Effector memory CD4-positive, alpha-beta T cell (primary cell): ENCODE measurements at places on chromosomes 1 and 21.

DNA sequence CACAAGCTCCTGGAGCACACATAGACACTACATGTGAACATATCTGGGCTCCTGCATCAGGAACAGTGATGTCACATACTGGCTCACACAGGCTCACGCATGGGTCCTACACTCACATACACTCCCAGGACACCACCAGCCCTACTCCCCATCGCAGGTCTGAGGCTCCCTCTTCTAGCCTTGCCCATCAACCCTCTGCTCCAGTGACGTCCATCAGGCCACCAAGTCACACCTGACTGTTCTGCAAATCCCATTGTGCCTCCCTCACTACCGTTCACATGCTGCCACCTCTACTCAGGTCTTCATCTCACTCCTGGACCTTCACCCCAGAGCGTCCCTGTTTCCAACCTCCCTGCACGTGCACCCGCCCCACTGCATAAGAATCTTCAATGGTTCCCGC lies 18.1 kb downstream of the TFAP2E start:
- DNase-seq, result no peak

DNA sequence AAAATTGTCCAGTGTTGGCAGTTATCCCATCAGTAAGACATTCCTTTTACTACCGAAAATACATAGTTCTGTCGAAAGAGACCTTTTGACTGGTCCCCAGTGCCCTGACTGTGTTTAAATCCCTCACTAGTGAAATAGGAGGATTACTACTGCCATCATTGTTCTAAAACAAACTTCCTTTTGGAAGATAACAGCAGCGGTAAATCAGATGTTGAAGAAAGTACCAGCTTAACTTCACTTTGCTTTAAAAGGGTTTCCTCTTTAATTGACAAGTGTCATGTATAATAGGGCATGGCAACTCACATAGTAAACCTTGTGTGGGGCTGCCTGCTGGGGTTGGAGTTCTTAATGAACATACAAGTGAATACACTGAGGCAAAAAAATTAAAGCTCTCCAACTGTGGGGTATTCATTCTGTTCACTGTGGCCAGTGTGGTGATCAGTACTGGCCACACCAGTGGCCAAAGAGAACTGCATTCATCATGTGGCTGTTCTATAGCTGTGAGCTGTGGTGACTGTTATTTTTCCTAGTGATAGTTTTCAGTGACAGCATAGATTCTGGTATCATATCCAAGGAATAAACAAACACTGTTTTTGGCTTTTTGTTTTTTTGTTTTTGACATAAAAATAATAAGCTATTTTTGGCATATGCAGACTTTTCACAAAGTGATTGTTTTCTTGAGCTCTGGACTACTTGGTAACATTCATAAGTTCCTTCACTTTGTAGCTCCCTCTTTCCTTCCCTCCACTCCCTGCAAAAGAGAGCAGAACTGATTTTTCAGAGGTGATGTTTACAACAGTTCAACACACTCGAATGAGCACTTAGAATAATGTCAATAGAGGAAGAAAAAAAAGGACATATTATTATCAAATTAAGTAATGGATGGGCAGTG lies 74.5 kb downstream of the NFIA start:
- DNase-seq, result no peak

DNA sequence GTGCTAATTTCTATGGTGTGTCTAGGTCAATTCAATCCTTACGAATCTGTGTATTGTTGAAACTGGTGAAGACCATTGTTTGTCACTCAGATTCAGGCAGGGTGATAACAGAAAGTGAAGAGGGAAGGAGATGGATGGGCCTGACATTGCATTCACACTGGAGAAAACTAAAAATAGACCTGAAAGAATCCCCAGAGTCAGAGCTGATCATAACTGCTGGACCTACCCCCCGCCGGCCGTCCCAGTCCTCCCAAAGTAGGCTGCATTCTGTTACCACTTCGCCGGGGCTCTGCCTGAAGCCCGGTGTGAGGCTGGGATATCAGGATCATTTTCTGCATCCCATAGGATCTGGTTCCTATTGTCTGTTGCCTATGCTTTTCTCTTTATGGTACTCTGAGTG lies 121.1 kb downstream of the NUF2 start:
- no peak for DNase-seq

DNA sequence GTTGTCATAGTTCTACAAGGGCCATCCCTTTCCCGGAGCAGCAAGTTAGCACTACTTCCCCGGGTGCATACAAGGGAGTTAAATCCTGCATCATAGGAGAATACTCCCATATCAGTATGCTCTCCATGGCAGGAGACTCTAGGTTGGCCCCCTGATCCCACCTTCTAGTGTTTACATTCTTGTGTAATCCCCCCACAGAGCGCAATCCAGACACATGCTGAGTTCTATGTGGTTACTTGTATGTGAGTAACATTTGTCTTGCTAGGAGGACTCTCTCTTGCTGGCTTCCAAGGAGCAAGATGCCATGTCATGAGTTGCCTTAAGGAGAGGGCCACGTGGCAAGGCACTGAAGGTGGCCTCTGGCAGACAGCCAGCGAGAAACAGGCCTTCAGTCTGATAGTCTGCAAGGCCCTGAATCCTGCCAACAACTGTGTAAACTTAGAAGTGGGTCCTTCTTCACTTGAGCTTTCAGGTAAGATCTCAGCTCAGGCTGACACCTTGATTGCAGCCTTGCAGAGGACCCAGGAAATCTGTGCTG lies 155.3 kb downstream of the CDC7 start:
- DNase-seq, result no peak

DNA sequence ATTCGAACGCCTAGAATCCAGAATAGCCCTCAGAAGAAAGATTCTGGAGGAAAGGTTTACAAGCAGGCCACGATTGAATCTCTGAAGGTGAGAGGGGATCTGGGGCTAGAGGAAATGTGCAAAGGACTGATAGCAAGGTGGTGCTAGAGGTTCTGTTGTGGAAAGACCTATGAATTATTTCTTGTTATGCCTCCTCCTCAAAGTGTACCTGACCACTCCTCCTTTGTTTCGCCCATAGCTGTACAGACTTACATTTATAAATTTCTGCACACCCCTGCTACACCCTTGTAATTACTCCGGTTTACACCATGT lies 986 bp downstream of the TCEANC2 start:
- DNase-seq, result no peak

- DNase-seq, result no peak
These were observed 81.4 kb downstream of the NENF start for GRCh38 chr1:212514056-212514614.

DNA sequence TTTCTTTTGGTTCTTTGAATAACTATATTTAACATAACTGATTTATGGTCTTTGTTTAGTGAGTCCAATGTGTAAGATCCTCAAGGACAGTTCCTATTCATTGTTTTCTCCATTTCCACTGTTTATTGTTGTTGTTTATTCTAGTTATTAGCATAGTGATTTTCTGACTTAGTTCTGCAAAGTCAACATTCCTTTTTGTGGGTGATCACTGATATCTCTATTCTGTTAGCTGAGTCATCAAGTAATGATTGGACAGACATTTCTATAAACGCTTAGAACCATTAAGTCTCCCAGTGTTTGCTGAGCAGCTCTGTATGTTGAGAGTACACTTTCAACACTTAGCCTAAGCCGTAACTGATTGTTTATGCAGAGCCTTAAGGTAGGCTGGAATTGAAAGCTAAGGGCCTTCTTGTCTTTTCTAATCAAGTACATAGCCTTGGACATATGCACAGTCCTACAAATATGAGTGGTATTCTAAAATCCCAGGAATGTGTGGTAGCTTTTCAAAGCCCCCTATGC lies 87.1 kb downstream of the SLC5A9 start:
- no peak for DNase-seq

GRCh38 chr1:162956922-162957321 lies 95.9 kb upstream of the CCDC190 start:
- DNase-seq, result no peak

- DNase-seq, result no peak
These were observed 3.2 kb downstream of the LRRC8C start for GRCh38 chr1:89635825-89636815.

- DNase-seq, result no peak
These were observed 163.2 kb upstream of the CTTNBP2NL start for GRCh38 chr1:112232848-112233247.

- peak; percentile 61 for DNase-seq
These were observed 2.9 kb downstream of the IFI6 start for GRCh38 chr1:27668808-27669723.
